ENCODE measurements at places on chromosomes 12 and 14.

- no peak for DNase-seq
These were observed 326.8 kb downstream of the PDZRN4 start for GRCh38 chr12:41514907-41515306.

GRCh38 chr12:110314308-110314707, 33.3 kb downstream of the ATP2A2 start:
- DNase-seq: no peak

DNA sequence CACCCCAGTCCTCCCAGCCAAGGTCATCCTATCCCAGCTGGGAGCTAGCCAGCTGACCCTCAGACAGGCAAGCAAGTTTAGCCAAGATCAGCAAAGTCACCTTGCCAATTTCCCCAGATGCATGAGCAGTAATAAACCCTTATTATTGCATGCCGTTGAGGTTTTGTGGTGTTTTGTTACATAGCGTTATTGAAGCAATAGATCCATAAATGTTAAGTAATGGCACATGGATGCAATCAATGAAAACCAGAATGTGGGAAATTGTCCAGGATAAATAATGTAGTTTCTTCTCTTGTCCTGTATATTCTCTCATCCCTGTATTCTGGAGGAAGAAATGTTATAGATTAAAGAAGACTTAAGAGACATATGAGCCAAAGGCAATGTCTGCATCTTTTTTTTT, 18.0 kb upstream of the TMEM260 start:
- DNase-seq: peak; percentile 25

GRCh38 chr12:92138144-92138543, 7.5 kb downstream of the BTG1 start:
- no peak for DNase-seq

DNA sequence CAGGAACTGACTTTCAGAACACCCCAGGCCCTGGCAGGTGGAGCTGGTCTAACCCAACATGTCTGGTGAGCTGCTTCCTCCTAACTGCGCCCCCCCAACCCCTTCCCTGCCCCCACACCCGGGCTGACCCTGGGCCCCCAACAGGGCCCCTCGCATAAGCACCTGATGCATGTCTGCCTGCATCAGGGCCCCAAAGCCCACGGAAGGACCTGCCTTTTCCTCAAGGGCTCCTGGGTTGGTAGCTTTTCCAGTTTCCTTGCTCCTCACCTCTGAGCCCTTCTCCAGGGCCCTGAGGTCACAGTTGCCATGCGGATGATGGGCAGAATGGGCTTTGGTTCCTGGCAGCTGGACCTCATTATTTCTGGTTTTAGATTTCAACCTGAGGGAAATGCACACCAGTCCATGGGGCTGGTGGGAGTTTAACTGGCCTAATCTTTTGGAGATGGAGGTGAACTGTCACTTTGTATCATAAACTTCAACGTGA, 18.5 kb downstream of the TESC start:
- DNase-seq: no peak

GRCh38 chr12:57078519-57079404, at the start of gene NEMP1:
Gene NEMP1, minus strand, starts transcription at chr12:57078791. Its CDS starts 46 bp downstream, at chr12:57078745.
- DNase-seq: peak; percentile 99

DNA sequence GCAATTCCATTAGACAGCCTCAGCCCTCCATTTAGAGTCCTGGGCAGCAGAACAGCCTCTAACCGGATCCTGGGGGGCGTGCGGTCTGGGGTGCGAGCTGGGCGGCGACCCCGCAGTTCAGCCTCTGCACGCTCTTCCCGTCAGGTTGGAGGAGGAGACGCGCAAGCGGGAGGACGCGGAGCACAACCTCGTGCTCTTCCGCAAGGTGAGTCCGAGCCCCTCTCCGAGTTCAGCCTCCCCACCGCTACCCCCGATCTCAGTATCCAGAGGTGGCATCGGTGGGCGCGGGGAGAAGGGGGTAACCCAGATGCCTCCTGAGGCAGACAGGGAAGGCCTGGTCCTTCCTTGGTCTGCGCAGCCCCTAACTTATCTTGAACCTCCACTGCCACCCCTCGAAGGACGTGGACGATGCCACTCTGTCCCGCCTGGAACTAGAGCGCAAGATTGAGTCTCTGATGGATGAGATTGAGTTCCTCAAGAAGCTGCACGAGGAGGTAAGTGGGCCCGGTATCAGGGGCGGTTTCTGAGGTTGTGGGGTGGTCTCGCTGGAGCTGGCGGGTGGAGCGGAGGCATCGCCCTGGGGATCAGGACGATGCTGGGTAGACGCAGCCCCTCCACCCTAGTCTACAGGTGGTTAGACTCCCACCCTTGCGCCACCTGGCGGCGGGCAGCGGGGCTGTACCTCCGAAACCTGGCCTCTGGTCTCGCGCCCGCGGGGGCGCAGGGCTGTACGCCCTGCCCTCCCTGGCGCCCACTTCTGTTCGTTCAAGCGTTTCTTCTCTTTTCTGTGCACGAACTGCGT, 1.3 kb downstream of the PRPH start:
- DNase-seq: peak; percentile 52

- DNase-seq: no peak
These were observed 10.0 kb upstream of the IFI27L2 start for GRCh38 chr14:94139421-94139820.

DNA sequence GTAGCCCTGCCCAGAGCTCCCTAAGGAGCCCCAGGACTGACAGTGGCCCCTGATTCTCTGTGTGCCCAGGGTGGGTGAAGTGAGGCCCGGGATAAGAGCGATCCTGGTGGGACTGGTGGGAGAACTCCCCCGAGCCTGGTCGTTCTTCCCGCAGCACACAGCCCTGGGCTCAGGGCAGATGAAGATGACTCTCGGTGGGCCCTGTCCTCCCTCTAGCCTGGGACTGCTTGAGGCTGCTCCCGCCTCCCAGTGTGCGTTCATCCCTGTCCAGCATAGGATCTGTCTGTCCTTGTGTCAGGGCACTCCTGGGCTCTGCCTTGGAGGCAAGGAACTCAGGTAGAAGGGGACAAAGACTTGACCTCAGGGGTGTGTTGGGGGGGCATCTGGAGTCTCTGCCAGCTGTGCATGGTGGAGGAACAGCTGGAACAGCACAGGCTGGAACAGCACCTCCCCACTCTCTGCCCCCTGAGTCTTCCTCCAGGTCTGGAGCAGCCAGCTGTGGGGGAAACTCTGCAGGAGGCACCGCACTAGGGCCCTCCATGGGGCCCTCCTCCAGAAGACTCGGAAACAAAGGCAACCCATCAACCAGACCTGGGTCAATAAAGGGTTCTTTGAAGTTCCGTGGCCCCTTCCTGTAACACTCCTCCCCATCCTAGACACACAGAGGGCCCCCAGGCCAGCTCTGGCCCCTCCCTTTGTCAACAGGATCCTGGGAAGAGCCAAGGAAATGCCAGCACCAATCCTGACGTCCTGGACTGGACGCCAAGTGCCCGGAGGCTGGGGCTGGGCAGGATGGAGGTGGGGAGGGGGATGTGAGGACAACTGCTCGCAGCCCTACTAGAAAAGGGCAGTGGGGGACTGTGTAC, 15.9 kb downstream of the FAIM2 start:
- no peak for DNase-seq

GRCh38 chr12:129052373-129052772, 199.1 kb downstream of the GLT1D1 start:
- DNase-seq: no peak

DNA sequence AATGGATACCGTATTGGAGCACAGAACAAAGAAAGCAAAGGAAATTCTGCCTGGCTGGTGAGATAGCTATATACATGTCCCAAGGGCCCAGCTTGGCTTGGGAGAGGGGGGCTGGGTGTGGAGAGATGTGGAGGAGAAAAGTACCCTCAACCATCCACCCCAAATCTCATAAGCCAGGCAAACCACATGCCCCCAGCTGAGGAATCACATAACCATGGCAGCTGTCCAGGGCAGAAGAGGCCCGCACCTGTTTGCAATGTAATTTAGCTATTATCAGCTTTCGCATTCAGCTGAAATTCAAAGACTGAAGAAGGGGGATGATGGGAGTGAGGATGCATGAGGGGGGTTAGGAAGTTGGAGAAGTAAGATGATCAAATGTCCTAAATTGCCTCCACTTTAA, 196.1 kb downstream of the TBX5 start:
- DNase-seq: peak; percentile 24

- no peak for DNase-seq
These were observed 170.8 kb downstream of the RPL10L start for GRCh38 chr14:46480817-46481216.

GRCh38 chr12:22355011-22355580, 20.6 kb upstream of the ST8SIA1 start:
- no peak for DNase-seq

GRCh38 chr12:122871851-122872780, 23.8 kb downstream of the VPS37B start:
- peak; percentile 74 for DNase-seq

Data from femur (tissue), 1 donor.